ENCODE measurements at places on chromosomes 5 and 9.

DNA sequence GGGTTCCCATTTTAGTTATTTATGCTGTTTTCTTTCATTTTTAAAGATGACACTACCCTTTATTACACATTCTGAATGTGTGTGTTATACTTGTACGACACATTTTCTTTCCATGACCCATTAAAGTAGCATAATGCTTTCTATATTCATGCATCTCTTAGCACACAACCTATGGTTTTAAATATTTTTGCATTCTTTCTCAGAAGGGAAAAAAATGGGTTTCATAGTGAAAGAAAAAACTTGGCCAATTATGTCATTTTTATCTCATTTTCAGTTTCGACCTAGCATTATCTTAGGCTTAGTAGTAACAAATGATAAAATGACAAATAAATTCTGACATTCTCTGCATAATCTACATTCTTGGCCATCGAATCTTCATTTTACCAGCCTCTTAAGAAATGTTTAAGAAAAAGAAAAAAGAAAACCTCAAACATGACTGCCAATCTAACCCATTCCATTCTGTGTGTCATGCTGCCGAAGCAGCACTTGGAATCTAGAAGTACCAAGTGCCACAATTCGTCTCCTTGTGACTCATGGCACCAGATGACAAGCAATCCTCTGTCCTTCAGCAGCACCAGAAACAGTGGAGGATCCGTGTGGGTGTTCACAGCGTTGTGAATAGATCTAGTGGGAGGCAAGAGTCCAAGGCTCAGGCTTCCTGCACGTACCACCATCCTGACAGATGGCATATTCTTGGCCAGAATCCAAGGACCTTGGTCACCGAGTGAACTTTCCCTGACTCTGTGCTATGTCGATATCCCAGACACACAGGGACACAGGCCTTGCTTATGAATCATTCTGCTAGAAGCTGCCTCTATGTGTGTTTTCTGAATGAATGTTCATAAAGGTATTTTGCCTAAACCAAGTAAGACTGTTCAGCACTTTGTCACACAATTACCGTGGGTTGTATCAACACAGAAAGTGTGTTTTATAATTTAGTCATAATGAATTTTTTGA, 502.7 kb downstream of the NR2F1-AS1 start:
- no peak for DNase-seq

DNA sequence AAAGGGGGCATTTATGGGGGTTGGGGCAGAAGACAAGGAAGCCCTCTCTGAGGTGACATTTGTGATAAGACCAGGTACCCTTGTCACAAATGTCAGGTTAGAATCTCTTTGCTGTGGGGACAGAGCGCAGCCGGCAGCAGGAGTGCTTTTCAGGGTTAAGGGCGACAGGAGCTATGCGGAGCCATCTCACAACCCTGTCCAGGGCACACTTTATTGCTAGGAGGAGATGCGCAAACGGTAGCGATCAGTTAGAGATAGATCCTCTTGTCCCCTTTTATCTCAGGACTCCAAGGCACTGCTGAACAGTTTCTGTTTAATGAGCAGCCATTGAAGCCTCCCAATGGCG, 438 bp upstream of the LAMC3 start:
- no peak for DNase-seq

DNA sequence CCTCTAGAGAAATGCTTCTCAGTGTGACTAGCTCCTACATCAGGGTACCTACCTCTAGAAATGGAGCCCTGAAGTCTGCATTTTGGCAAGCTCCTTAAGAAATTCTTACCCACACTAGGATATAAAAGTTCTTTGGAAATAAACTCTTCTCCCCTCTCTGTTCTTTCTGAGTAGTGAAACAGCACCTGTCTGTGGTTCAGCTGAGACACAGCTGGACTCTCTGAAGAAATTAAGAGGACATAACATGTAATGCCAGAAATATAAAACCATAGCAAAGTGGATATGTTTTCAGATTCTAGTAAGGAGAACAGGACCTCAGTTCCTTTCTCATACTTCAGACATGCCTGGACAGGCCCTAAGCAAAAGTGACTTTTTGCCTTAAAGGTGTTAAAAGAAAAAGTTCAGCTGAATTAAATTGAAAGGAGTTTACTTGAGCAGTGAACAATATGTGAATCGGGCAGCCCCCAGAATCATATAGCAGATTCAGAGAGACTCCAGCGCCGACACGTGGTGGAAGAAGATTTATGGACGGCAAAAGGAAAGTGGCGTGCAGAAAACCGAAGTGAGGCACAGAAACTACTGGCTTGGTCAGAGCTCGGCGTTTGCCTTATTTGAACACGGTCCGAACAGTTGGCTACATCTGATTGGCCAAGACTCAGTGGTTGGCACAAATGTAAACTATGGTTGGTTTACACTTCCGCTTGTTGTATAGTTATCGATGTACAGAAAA, 64.5 kb downstream of the PRKACG start:
- DNase-seq, result no peak

DNA sequence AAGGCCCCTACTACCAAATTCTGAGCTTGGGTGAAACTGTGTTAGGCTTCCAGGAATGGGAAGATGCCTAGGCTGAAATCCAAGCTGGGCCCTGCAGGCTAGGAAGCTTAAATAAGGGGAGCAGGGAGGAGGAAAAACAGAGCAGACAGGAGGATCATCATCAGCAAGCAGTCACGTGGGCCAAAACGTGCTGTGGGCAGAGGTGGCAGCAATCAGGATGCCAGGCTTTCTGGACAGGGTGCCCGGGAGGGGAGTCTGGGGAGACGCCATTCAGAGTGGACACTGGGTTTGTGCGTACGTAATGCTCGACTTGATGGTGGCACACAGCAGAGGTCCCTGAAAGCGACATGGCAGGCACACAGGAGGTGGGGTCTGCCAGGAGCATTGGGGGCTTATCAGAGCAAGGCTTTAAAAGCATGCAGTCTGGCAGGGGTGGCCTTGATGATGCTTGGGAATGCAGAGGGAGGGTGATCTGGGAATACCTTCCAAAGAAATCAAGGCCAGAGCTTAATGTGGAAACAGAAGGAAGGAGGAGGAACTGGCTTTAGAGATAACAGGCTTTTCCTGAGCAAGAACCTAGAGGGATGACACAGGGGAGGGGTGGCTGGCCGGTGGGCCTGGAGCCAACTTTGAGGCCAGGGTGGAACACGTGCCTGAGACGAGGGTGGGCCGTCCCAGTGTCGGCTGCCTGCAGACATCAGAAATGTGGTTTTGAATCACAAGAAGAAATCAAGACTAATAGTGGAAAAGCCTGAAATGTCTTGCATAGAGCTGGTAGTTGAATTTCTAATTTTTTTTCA, 212.5 kb downstream of the GADD45G start:
- DNase-seq, result no peak
